ENCODE measurements at places on chromosomes 7 and 10. TPM values are rescaled to one million over a fixed set of nuclear protein-coding genes. Genes with fewer than 3 reads are reported as not detected.
A peak's percentile ranks its signal among the peaks of the same experiment; 100 is the strongest.

The MRPS16 gene
- 88.2 TPM for total RNA-seq

The SVOPL gene
- total RNA-seq: not detected

The CRHR2 gene
- not detected for total RNA-seq

The NPY4R2 gene
- not detected for total RNA-seq

The SFMBT2 gene
- 28.8 TPM for total RNA-seq

The CFAP58 gene
- 0.26 TPM for total RNA-seq

The CACNB2 gene
- not detected for total RNA-seq

DNA sequence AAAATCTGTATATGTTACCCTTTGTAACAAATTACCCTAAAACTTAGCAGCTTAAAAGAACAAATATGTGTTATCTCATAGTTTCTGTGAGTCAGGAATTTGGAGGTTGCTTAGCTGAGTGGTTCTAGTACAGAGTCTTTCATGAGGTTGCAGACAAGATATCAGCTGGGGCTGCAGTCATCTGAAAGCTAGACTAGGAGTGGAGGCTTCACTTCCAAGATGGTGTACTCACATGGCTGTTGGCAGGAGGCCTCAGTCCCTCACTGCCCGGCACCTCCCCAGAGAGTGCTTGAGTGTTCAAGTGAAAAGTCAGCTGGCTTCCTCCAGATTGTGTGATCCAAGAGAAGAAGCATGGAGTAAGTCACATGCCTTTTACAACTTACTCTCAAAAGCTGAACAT, 16.9 kb upstream of the GGCT start:
- H3K4me1 ChIP-seq: peaks cover 11% of the 10 kb centered on the region
- no peaks in the 10 kb centered on the region for H3K36me3 ChIP-seq
- no peak overlapping the region for H3K4me3 ChIP-seq
- H3K27me3 ChIP-seq: no peaks in the 10 kb centered on the region
- DNase-seq: no peak

DNA sequence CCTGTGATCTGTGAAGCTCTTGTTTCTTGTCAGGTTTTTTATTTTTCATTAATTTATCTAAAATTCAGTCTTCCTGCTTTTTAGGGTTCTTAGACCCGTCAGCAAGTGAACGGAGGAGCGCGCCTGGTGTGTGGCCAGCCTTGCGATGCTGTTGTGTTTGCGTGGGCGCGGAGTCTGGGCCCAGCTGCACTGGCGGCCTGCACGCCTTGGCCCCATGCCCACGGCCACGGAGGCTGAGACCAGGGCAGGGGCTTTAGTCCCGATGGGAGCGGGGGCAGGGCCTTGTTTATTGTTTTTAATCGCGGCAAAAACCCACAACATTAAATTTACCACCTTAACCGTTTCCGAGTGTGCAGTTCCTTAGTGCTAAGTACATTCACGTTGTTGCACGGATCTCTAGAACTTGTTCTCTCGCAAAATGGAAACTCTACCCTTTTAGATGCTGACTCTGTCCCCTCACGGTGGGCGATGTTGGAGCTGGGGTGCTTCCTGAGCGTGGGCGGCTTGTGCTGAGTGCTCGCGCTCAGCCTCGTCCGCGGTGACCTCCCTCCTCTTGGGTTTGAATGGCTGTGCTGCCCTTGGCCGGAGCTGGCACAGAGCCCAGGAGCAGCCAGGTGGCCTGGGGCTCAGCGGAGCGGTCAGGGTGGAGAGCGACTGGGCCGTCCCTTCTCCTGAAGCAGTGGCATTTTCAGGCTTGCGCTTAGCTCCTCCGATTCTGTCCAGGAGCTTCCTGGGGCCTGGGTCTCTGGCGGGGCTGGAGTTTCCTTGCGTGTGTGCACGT, 69.1 kb downstream of the INPP5A start:
- no peaks in the 10 kb centered on the region for H3K4me1 ChIP-seq
- no peak overlapping the region for H3K27ac ChIP-seq
- no peaks in the 10 kb centered on the region for H3K36me3 ChIP-seq
- H3K4me3 ChIP-seq: no peak overlapping the region
- no peak for DNase-seq
- H3K27me3 ChIP-seq: no peaks in the 10 kb centered on the region

DNA sequence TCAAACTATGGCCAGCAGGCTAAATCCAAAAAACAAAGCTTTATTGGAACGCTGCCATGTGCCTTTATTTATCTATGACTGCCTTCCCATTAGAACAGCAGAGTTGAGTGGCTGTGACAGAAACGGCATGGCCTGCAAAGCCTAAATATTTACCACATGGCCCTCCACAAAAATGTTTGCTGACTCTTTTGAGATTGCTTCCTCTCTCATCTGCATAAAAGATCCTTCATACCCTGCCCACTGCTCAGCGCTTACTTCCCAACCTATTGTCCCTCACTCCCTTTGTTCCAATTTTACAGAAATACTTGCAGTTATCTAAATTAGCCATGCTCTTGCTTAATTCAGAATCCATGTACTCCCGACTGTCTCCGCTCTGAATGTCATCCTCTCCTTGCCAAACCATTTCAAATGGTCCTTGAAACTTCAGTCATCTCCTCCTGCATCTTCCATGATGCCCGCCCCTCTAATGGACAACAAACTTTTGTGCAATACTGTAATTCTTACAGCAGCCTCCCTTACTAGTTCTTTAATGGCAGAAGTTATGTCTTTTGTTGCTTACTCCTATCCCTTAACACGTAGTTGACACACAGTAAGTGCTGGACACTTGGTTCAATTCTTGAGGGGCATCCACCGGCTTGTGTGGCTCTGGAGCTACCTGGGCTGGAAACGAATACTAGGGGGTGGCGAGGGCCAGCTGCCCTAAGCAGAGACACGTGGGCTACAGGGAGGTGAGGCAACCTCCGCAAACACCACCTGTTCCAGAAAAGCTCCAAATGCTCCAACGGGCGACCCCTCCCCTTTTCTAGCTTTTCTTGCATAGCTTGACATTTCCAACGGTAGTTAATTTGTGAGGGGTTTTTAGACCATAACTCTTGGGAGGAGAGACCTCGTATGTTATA, 832 bp downstream of the XRCC2 start:
- DNase-seq: peak; percentile 75
- peak overlapping the region; percentile 96 for H3K4me3 ChIP-seq
- H3K27me3 ChIP-seq: no peaks in the 10 kb centered on the region
- H3K36me3 ChIP-seq: peaks cover 20% of the 10 kb centered on the region

GRCh38 chr10:30422981-30423654, 10.9 kb upstream of the MAP3K8 start:
- peak overlapping the region; percentile 71 for H3K4me3 ChIP-seq
- H3K27ac ChIP-seq: peak overlapping the region; percentile 93
- peak; percentile 84 for DNase-seq
- H3K36me3 ChIP-seq: no peaks in the 10 kb centered on the region

- no peak overlapping the region for H3K4me3 ChIP-seq
- H3K27me3 ChIP-seq: no peaks in the 10 kb centered on the region
- no peak overlapping the region for H3K27ac ChIP-seq
- no peaks in the 10 kb centered on the region for H3K36me3 ChIP-seq
- H3K4me1 ChIP-seq: no peaks in the 10 kb centered on the region
Observed at GRCh38 chr7:28748346-28748745, 209.8 kb downstream of the TRIL start.

DNA sequence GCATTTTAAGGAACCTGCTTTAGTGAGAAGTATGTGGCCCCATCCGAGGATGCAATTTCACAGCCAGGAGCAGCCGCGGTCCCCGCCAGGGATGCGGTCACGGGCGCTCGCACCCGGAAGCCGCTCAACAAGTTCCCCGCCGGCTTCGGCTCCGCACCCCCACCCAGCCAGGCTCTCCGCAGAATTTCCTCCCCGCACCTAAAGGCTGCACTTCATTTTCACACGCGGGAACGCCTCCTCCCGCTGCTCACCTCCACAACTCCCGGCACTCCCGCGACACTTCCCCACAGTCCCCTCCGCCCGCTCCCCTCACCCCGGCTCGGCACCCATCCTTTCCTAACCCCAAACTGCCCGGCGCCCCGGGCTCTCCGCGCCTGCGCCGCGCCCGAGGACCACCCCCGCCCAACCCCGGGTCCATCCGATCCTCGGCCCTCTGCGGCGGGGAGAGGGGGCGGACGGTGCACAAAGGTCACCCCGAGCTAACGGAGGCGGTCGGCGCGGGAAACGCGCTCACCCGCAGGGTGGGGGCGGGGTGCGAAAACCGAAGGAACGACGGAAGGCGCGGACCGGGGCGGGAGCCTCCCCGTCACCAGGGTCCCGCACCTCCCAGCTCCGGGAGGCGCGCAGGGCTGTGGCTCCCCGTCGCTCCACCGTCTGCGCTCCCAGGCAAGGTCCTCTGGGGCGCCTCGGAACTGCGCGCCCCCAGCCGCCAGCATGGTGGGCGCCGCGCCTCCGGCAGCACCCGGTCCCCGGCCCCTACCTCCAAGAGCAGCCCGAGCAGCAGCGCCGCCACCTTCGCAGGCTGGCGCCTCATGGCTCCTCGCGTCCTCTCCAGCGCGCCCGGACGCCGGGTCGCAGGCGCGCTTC, 558 bp downstream of the VOPP1 start:
- H3K4me1 ChIP-seq: peaks cover 41% of the 10 kb centered on the region
- H3K27me3 ChIP-seq: peaks cover 11% of the 10 kb centered on the region
- peak overlapping the region; percentile 95 for H3K4me3 ChIP-seq
- H3K27ac ChIP-seq: no peak overlapping the region
- no peaks in the 10 kb centered on the region for H3K36me3 ChIP-seq

- peak; percentile 46 for DNase-seq
- peaks cover 9% of the 10 kb centered on the region for H3K4me1 ChIP-seq
- no peaks in the 10 kb centered on the region for H3K36me3 ChIP-seq
- H3K27me3 ChIP-seq: no peaks in the 10 kb centered on the region
- H3K4me3 ChIP-seq: no peak overlapping the region
Observed at GRCh38 chr7:151286148-151286547, 37.7 kb upstream of the SMARCD3 start.

DNA sequence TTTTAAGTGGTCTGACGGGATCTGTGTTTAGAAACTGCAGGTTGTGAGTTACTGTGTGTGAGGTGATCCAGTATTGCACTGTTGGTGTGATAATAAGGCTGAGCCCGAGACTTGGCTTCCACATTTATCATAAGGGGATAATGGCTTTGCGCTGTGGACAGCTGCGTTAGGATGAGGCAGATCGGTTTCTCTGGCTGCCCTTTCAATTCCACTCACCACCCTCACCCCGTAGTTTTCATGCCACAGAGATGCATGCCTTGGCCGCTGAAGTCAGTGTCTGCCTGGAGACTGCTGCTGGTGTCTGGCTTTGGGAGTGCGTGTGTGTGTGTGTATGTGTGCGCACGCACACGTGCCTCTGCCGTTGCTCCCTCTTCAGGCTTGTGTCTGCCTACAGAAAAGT, 273.0 kb downstream of the CCDC3 start:
- no peak for DNase-seq
- no peaks in the 10 kb centered on the region for H3K36me3 ChIP-seq
- H3K4me1 ChIP-seq: no peaks in the 10 kb centered on the region
- no peaks in the 10 kb centered on the region for H3K27me3 ChIP-seq
- no peak overlapping the region for H3K4me3 ChIP-seq
- no peak overlapping the region for H3K27ac ChIP-seq

DNA sequence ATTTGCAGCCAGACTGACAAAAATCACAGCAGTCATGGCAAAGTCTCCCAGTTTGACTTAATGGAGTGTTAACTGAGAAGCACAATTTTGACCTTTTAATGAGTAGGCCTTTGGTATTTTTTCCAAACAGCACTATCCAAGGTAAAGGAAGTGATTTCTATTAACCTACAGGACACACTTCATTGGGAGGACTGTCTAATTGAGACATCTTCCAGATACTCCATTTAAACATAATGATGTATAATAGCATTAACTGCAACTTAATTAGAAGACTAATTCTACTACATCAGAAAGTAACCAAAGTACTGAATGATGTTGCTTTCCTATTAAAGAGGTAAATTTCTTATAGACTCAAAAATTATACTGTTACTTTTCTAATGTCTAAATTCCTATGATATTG, 61.1 kb downstream of the TWIST1 start:
- H3K4me3 ChIP-seq: no peak overlapping the region
- H3K36me3 ChIP-seq: no peaks in the 10 kb centered on the region
- DNase-seq: no peak
- no peaks in the 10 kb centered on the region for H3K4me1 ChIP-seq
- H3K27ac ChIP-seq: no peak overlapping the region
- no peaks in the 10 kb centered on the region for H3K27me3 ChIP-seq

- H3K36me3 ChIP-seq: no peaks in the 10 kb centered on the region
- no peak overlapping the region for H3K4me3 ChIP-seq
- H3K4me1 ChIP-seq: no peaks in the 10 kb centered on the region
- no peak overlapping the region for H3K27ac ChIP-seq
Observed at GRCh38 chr7:13144673-13145072, 457.2 kb downstream of the ARL4A start.
